Esophagus squamous epithelium (tissue), 5 donors: ENCODE measurements at places on chromosomes 5 and 9.

DNA sequence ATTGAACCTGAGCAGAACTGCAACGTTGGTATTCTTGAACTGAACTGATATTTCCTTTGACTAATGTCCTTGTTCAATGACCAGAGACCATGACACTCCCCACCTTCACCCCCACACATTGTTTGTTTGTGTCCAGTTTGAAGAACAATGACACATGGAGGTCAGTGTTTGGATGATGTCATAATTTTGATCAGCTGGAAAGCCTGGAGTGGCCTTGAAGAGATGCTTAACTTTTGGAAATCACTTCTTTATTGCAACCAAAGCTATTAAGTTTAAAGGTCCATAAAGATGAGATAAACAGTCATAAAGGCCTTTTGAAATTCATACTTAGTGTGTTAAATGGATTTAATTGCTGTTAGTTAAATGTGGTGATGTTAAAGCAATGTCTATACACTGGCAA is 92.7 kb downstream of the TMC1 start:
- DNase-seq: no peak

- DNase-seq: no peak
These were observed 44.9 kb upstream of the ZNF366 start for GRCh38 chr5:72552041-72552557.

DNA sequence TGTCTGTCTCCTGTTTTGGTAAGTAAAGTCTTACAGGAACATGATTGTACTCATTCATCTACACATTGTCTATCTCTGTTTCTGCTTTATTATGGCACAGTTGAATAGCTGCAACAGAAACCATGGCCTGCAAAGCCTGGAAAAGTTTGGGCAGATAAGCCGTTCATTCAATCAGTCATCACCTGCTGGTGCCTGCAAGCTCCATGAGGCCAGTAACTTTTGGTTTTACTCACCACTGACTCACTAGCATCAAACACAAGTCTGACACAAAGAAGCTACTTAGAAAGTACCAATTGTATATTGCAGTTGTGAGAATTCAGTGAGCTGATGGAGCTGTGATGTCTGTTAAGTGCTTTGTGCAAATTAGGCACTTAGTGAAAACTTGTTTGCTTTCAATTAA is 373.6 kb upstream of the SGCD start:
- DNase-seq: no peak

DNA sequence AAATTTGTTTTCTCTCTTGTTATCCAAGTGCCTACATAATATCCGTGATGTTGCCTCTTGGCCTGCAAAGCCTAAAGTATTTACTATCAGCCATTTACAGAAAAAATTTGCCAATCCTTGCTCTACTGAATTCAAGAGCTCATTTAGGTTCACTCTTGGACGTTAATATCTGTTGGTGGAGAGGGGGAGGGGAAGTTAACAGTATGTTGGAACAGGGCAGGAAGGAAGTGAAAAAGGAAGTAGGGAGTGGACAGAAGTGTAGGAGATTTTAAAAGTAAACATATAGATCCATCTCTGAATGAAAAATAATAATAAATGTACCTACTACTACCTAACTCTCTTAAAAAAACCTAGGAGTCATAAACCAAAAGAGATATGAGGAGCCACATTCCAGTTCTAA is 32.8 kb downstream of the ZNF608 start:
- no peak for DNase-seq

- DNase-seq: no peak
These were observed 252.8 kb downstream of the FBXL7 start for GRCh38 chr5:15752663-15753285.

DNA sequence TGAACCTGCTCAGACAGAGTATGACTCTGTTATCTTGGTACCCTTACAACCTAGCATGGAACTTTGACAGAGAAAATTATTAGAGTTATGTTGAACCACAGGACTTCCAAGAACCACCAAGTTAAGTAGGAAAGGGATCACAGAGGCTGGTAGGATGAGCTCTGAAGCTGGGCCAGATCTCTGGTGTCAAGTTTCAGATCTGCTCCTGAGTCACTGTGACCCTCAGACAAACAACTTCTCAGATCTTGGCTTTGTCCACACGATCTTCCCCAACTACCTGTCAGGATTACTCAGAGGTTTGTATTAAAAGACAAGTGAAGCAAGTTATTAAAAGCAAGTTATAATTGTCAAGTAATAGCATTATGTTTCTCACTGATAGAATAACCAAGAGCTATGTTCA is 189.0 kb downstream of the SEC61B start:
- no peak for DNase-seq

GRCh38 chr5:43037636-43038495 is 2.3 kb downstream of the ANXA2R start:
- no peak for DNase-seq
